ENCODE measurements at places on chromosomes 5 and 9.

DNA sequence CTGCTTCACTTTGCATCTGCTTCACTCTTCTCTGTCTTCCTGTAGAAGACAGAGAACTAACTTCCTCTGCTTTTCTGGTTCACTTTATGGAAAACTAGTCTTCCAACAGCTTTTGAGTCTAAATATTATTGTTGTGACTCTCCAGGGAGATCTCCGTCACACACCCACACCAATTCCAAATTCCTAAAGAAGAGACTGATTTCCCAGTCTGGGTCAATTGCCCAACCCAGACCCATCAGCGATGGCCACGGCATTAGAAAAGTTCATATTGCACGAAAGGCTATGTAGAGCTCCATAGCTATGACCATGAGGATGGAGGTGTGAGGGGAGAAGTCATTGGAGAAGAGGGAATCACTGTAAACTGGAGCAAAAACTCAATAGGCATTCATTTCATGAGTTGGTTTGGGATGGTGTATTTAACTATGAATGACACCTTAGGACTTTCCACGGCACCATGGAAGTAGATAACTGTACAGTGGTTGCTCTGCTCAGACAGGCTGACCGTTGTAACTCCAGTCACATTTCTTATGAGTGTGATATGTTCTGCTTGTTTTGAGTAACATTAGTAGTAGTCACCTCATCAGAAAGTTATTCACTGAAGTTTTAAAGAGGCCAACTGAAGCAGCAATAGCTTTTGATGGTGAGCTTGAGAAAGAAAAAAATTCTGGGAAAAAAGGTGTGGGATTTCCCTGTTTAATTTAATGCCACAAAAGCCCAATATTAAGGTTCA lies 78.1 kb upstream of the MAMDC2 start:
- no peak for DNase-seq

GRCh38 chr5:548256-548655 lies 24.0 kb upstream of the SLC9A3 start:
- no peak for DNase-seq

DNA sequence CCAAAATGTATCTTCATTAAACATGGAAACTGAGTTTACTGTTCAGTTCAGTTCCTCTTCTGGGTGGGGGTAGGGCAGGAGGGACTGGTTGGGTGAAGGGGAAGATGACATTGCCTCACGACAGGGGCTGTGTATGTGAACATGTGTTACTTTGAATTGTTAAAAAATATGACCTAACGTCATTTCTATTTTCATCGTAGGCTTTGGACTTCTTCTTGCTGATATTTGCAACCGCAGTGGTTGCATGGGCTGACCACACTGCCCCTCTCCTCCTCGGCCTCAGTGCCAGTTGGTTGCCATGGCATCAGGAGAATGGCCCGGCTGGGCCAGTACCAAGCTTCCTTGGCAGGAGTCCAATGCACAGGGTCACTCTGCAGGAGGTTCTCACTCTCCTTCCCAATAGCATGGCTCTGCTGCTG lies 41.5 kb downstream of the HACD4 start:
- no peak for DNase-seq

- DNase-seq = no peak
Observed at GRCh38 chr9:125644819-125645507, 62.0 kb downstream of the MAPKAP1 start.

DNA sequence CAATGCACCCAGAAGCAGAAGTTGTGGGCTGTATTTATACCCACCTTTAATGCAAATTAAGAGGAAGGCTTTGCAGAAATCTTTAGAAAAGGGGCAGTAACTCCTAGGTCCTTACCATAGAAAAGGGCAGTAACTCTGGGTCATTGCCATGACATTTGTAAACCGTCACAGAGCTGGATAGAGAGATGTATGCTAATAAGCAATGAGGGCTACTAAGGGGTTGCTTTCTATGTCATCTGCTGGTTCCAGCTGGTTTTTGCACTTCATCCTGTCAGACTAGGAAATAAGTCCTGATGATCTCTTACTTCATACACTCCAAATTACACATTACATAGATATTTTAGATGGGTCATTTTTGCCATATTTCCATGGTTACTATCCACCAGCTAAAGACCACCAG lies 299.1 kb upstream of the TYRP1 start:
- DNase-seq = no peak

DNA sequence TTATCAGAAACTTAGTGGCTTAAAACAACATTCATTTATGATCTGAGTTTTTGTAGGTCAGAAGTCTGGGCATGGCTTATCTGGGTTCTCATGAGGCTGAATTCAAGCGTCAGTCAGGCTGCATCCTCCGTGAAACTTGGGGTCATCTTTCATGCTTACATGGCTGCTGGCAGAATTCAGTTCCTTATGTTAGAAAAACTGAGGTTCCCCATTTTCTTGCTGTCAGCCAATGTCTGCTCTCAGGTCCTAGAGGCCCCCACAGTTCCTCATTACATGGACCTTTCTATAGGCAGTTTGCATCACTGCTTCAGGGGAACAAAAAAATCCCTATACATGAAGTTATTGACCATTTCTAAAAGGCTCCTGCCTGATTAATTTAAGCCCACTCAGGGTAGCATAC lies 83.8 kb upstream of the NMUR2 start:
- no peak for DNase-seq

GRCh38 chr9:137488906-137489305 lies 29.8 kb upstream of the NSMF start:
- DNase-seq = no peak

DNA sequence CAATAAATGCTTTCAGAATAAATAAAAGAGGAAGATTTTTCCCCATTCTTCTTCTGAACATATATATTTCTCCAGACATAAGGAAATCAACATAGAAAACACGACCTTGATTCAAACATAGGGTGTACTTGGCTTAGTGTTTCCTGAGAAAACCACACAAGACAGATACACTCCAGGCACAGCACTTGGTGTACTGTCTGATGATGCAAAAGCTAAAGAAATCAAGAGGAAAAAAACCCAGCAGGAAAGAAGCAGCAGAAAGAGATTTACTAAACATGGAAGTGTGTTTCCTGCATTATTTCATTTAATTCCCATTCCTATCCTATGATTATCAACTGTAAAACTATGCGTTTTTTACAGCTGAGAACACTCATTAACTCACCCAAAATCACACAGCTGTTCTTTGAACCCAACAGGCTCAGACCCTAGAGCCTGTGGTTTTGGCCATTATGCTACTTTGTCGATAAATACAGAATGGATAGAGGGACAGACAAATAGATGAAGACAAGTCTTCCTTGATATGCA lies 46.1 kb downstream of the NIPAL4 start:
- no peak for DNase-seq

GRCh38 chr9:6793203-6793602 lies 35.4 kb downstream of the KDM4C start:
- no peak for DNase-seq

DNA sequence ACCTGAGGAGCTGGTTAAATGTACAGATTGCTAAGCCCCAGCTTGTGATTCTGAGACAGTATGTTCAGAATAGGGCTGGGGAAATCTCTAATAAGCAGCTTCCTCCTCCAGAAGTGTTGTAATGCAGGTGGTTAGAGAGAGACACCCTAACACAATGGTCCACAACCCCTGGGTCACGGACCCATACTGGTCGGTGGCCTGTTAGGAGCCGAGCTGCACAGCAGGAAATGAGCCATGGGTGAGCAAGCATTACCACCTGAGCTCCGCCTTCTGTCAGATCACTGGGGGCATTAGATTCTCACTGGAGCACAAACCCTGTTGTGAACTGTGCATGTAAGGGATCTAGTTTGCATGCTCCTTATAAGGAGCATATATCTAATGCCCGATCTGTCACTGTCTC lies 61.8 kb downstream of the SLC36A1 start:
- DNase-seq = no peak

Data from NCI-H510A treated with DMSO at 0.1 percent for 48 hours (cell line).